ENCODE measurements at places on chromosomes 1 and 21.

GRCh38 chr21:17738176-17738953 is 80.8 kb downstream of the C21orf91 start:
- DNase-seq, result no peak

DNA sequence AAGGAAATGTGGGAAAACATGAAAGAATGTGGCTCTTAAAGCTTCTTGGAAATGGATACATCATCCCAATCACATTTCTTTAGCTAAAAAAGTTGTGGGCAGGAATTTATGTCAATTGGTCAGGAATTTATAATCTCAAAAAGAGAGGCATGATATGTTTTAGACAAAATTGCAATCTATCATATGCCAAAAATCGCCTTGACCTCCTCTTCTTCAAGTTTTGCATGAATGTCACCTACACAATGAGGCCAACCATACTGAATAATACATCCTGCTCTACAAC is 42.4 kb downstream of the ATP6V1G3 start:
- no peak for DNase-seq

- DNase-seq, result peak; percentile 69
These were observed 13.5 kb downstream of the CITED4 start for GRCh38 chr1:40848530-40849189.

DNA sequence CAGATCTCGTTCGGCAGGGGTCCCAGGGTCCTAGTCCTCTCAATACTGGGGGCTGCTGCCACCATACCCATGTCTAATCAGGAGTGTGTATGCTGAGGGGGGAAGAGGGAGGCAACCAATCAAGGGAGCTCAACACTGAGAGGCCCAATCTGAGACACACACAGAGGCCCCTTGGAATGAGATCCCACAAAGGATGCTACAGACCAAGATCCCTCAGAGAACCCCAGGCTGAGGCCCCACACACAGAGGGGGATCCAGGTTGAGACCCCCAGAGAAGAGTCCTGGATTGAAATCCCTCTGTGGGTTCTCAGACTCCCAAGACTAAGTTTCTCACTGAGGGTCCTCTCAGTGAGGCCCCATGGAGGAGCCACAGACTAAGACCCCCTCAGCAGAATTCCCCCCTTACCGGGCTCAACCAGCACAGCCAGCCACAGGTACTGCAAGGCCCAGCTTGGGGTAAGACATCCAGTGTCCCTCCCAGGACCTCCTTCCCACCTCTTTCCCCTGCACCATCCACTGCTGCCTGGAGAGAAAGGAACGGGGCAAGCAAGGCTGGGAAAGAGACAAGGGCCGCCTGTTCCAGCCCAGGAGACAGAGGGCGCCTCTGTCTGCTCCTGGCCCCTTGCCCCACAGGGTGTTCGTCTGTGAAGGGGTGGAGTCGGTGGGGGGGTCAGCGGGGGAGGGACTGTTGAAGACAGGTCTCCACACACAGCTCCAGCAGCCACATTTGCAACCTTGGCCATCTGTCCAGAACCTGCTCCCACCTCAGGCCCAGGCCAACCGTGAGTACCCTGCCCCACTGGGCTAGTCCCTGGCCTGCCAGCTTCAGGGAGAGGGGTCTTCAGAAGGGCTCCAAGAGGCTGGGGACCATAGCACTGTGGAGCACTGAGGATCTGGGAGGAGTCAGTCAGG is at the start of gene S100A1:
TSS of gene S100A1 (plus strand) at position 720 of the 912 bp plus-strand sequence. CDS start 2,088 bp downstream, outside the sequence.
- no peak for DNase-seq

DNA sequence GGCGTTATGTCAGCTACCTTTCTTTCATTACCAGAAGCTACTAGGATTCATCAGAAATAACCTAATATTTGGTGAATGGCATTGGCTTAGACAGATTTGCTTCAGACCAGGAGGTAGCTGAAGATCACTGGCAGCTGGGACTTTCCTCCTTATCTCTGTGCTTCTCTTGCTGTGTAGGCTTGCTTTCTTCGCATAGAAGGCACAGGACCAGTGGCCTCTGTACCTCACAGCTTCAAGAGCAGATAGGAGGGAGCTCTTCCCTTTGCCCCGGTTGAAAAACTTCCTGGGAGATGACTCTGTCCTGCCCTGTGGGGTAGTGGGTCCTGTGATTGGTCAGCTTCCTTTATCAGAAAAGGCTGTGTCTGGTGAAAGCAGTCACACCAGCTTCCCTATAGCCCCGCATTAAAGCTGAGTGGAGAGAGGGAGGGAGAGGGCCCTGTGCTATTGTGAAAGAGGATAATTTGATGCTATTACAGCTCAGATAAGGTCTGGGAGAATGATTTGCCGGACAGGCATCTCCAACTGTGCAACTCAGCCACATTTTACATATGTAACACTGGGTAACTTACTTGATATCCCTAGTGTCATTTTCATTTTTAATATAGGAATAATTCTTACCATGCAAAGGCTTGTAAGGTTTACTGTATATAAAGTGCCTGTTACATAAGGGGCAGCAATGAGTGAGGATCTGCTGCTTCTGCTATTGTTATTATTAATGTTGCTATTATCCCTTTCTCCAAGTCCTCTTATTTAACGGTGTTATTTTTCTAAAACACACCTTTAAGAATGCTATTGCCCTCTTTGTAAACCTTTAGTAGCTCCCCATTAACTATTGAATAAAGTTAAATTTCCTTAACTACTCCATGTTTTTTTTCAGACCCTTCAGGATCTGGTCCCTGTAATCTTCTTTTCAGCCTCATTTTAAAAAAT is 31.6 kb downstream of the OSBPL9 start:
- DNase-seq, result peak; percentile 59

DNA sequence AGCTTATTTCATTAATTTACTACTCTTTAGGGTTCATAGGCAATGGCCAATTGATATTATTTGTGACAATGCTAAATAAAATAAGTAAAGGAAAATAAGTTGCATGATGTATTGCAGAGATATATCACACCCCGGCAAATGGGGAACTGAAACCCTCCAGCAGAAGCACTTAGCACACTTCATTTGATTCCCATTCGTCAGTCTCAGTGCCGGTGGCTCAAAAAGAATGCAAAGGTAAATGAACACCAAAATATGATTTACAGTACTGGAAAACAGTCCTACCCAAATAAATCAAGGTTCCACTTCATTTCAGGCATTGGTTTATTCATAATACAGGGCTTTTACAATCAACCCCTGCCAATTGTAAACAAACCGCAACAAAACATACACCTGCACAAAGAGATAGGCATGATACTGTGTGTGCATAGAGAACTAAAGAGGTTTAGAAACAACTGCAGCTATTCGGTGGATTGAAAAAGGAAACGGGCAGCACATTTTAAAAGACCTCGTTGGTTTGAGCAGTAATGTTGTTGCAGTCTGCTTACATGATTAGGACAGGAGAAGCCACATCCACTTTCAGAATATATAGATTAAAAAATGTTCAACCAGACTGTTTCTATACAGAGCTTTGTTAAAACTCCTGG is 1019.2 kb downstream of the TTLL7 start:
- no peak for DNase-seq

DNA sequence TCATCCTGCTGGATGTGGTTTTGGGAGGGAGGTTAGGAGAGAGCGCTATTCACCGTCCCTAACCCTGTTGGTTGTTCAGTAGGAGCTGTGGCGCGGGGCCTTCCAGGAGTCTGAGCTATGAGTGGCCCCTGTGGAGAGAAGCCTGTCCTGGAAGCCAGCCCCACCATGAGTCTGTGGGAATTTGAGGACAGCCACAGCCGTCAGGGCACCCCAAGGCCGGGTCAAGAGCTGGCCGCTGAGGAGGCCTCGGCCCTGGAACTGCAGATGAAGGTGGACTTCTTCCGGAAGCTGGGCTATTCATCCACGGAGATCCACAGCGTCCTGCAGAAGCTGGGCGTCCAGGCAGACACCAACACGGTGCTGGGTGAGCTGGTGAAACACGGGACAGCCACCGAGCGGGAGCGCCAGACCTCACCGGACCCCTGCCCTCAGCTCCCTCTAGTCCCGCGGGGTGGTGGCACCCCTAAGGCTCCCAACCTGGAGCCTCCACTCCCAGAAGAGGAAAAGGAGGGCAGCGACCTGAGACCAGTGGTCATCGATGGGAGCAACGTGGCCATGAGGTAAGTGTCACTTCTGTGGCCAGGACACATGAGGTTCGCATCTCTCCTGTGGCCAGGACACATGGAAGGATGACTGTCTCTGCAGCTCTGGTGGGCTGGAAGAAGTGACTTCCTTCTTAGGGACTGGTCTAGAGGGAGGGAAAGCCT is 1.2 kb downstream of the ZC3H12A start:
- DNase-seq, result no peak

DNA sequence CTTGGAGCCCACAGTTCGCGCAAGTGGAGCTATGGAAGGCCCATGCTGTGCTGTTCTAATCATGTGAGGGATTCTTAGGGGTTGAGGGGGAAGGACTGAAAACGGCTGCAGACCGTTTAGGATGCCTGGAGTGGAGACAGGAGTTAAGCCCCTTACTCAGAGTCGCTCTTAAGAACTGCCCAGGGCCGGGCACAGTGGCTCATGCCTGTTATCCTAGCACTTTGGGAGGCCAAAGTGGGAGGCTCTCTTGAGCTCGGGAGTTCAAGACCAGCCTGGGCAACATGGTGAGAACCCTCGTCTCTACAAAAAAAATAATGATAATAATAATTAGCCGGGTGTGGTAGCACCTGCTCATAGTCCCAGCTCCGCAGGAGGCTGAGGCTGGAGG is 1.1 kb downstream of the ZNF672 start:
- DNase-seq, result no peak

DNA sequence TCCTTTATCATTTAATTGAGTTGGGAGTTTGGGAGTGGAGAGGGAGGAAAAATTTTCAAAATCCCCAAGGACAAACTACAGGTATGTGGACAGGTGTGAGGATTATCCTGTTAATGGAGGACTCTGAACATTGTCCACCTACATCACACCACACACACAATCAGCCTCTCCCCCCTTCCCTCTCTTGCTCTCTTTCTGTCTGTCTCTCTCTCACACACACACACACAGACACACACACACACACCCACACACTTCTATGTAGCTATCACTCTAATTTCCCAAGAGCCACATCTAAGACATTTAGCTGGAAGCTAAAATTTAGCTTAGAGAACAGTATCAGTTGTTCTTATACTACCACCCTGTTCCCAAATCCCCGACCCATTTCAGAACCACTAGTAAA is 1.5 kb downstream of the S100A8 start:
- no peak for DNase-seq

DNA sequence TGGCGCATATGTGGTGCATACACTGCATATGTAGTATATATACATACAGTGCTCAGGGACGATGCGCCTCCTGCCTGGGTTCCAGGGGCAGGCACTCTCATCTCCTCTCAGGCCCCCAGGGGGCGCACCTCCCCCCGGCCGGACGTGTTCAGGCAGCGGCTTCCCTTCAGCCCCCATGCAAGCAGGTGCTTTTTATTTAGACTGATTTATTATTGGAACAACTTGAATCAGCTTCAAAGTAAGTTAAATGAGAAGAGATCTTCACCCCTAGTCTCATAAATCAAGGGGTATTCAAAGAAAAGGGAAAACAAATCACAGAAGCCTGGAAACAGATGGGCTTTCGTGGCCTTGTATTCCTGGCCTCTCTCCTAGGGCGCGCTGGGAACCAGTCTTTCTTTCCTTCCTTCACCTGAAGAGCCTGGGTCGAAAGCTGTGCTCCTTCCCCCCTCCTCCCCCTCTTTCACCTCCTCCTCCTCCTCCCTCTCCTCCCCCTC is 64.6 kb downstream of the UBIAD1 start:
- DNase-seq, result no peak

DNA sequence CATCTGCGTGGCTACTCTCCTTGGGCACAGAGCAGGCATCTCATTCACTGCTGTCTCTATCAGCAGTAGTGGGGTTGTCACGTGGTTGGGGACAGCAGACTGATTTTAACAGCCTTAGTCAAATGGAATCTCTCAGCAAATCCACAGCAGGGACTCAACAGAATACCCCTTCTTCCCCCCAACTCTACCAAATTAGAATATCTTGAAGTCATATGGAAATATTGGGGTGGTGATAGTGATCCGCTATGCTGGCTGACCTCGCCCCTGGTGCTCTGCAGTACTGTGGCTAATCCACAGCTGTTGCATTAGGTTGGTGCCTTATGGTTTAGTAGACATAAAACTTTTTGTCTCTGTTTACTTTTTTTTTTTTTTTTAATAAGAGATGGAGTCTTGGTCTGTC is 23.9 kb downstream of the HHAT start:
- no peak for DNase-seq

- DNase-seq, result peak; percentile 92
These were observed 1.1 kb downstream of the AGTRAP start for GRCh38 chr1:11736746-11737639.

DNA sequence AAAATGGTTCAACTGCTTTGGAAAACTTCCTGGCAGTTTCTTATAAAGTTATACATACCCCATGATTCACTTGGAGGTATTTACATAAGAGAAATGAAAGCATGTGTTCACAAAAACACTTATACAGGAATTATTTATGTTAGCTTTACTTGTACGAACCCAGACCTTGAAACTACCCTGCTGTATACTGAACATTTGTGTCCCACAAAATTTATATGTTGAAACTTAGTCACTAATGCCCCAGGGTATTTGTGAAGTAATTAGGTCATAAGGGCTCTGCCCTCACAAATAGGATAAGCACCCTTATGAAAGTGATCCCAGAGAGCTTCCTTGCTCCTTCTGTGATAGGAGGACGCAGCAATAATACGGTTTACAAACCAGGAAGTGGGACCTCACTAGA is 42.7 kb upstream of the B3GALT2 start:
- DNase-seq, result no peak

DNA sequence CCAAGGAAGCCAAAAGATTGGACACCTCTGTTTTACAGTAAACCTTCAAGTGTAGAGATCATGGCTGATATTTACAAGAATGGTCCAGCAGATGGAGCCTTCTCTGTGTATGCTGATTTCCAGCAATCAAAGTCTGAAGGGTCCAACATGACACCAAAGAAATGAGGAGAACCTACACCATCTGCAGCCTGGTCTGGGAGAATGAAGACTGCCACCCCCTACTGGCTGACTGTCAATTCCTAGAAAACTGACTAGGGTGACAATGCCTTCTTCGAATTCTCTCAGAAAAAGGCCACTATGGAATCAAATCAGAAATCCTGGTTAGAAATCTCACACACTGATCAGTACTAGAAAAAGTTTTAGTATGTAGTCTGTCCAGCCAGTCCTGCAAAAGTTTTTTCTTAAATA is 83.3 kb downstream of the CDC42BPA start:
- peak; percentile 64 for DNase-seq

GRCh38 chr1:5770981-5771765 is 221.1 kb downstream of the NPHP4 start:
- peak; percentile 1 for DNase-seq

DNA sequence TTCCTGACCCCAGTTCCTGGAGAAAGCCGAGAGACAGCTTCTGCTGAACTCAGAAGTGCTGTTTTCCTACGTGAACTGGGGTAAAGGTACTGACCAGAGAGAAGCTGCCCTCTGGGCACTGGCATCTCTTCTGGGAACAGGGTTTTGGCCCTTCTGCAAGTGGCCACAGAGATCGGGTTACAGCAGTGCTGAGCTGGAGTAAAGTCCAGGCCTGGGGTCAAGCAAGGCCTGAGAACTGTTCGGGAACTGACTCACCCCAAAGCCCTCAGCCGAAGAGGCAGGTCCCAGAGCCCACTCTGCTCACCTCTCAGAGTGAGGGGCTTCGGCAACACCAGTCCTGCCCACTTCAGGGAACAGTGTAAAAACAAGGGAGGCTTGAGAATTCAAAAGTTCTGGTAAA is 177.2 kb upstream of the RUNX1 start:
- peak; percentile 58 for DNase-seq

Data from AG10803 (cell line).